SW480 (cell line): ENCODE measurements at places on chromosomes 2 and 18.

- DNase-seq, result no peak
Observed at GRCh38 chr18:47108998-47109405, 41.3 kb downstream of the HDHD2 start.

DNA sequence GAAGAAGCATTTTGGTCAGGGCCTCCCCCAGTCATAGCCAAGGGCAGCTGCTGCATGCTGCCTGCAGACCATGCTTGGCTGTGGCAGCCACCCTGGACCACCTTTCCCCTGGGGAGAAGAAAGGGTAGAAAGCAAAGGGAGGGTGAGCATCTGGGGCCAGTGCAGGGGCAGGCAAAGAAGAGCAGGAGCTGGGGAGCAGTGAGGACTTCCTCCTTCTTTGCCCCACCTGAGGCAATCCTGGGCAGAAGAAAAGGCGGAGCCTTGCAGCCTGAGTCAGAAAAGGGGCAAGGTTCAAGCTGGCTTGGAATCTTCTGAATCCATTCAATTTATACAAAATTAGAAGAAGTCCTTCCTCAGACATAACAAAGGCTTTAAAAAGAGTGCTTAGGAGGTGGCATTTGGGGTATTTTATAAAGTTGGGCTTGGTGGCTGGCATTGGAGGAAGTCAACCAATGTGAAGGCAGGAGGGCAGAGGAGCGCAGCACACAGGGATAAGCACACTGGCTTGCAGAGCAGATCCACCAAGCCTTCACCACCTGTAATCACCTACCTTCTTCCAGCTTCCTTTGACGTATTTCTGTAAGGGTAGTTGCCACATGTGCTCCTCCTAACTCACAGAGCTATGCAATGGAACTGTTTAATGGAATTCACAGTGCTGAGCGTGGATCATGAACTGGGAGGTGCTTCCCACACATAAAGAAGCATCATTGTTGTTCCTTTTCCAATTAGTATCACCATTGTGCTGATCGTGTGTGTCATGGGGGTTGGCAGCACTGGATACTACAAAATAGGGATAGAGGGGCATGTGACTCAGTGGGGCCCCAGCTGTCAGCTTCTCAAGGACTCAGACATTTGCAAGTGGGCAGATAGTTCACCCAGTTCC lies 154.4 kb upstream of the EPAS1 start:
- DNase-seq, result no peak

DNA sequence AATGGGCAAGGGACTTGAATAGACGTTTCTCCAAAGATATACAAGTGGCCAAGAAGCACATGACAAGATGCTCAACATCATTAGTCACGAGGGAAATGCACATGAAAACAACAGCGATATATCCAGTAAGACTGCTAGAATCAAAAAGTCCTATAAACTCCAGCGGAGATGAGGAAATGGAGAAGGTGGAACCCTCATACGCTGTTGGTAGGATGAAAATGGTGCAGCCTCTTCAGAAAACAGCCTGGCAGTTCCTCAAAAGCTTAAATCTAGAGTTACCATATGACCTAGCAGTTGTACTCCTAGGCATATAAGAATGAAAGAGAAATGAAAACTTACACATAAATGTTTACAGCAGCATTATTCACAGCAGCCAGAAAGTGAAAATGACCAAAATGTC lies 48.1 kb downstream of the HPCAL1 start:
- DNase-seq, result no peak

GRCh38 chr2:58918141-58918540 lies 677.0 kb upstream of the FANCL start:
- DNase-seq, result no peak

DNA sequence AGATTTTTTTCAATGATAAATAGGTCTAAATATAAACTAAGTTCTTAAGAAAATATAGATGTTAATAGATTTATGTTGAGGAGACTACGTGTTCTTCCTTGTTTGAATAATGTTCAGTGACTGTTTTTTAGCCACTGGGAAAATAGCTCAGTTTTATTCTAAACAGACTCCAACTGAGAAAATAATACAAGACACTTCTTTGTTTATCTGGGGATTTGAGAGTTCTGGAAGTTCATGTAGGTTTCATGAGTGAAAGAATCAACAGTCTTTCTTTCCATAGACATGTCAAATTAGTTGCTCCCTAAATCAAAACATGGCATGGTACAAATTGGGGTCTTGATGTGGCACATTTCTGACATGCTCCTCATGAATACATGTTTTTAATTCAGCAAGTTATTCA lies 177.7 kb downstream of the MREG start:
- no peak for DNase-seq

GRCh38 chr2:8573234-8573941 lies 108.5 kb upstream of the ID2 start:
- no peak for DNase-seq

GRCh38 chr2:28627722-28628480 lies 123.7 kb upstream of the PPP1CB start:
- DNase-seq, result no peak

- no peak for DNase-seq
Observed at GRCh38 chr2:174675615-174676014, 78.0 kb upstream of the WIPF1 start.

GRCh38 chr18:47935321-47936055 lies 5.0 kb upstream of the SMAD2 start:
- DNase-seq, result no peak
